CD4-positive, alpha-beta memory T cell (primary cell): ENCODE measurements at places on chromosomes 2 and 18.

DNA sequence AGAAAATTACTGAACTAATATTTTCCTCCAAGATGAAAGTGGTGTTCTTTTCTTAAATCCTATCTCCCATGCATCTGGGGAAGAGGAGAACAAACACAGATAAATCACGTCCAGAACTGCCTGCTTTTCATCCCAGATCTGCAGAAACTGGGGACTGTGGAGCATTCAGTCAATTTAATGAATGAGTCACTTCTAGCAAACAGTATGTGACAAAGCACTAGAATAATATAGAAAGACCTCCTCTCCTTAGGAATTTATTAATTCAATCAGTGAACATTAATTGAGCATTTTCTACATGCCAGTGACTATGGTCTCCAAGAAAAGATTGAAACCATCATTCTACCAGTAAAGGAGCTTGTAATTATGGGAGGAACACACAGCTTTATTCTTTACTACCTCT, 693.4 kb upstream of the ID2 start:
- no peak for DNase-seq

GRCh38 chr18:73785300-73785699, 362.3 kb downstream of the FBXO15 start:
- no peak for DNase-seq

DNA sequence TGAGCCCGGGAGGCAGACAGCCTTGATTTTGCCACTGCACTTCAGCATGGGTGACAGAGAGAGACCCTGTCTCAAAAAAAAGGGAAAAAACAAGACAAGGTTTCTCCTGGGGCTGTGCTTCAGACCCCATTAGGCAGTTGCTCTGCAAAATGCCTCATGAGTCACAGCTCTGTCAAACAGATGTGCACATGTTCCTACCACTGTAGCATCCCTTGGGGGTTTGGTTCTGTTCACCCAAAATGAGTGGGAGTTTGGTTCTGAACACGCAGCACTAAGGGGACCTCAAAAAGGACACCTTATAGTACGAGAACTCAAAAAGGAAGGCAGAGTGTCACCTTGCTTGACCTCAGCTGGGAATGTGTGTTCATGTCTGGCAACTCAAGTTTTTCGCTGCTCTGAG, 134.9 kb downstream of the RPIA start:
- no peak for DNase-seq

DNA sequence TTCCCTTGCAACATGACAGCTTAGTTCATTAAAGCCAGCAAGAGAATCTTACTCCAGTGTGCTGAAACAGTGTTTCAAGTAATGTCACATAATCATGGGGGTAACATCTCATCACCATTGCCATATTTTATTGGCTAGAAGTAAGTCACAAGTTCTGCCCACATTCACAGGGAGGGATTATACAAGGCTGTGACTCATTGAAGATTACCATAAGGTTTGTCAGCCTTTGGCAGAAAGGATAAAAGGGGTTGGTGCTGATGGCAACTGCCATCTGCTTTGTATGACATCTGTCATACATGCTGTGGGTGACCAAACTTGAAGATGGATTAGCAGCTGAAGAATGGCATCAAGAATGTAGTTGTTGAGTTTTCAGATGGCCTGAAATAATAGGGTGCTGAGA, 61.2 kb downstream of the KCNE4 start:
- no peak for DNase-seq

DNA sequence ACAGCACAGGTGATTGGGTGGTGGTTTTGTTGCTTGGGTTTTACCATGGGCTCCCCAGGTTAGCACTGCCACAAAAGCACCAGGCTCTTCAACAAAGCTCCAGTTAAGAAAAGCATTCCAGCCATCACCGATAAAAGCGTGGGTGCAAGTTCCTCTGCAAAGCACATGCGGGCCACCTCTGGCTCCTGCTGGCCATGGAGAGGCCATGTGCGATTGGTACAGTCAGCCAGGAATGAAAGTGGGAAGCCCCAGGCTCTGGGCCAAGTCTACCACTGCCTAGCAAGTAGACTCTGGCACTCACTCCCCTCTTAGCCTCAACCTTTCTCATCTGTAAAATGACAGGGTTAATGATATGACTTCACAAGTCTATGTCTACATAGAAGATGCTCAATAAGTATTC, 36.0 kb downstream of the BCL11A start:
- no peak for DNase-seq

DNA sequence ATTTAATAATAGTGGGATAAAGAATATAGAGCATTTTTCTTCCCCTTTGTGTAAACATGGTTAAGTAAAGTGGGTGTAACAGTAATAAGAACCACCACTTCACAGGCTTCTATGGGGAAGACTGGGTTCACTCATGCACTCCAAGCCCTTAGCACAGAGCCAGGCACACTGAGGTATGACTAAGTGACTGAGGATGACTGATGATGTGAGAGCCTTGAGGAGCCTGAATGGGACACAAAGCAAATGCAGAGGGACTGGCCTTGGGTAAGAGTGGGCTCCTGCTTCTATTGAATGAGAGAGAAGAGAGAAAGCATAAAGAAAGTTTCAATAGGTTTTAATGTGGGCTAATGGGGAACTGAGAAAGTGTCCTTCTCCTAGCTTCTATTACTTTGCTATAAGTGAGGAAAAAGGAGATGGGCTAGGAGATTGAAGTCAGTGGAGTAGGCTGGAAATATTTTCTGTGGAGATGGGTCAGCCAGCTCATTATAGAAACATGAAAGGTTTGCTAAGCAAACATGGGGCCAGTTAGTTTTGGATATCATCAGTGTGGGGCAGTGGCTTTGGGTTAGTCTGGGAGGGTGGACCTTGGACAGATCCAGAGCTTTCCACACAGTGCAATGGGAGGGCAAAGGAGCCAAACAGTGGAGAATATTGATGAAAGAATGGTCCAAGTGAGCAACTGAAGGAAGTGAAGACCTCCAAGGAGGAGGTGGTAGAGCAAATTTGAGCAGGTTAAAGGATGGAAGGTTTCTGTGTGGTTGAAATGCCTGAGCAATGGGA, 20.6 kb downstream of the IL1F10 start:
- no peak for DNase-seq

DNA sequence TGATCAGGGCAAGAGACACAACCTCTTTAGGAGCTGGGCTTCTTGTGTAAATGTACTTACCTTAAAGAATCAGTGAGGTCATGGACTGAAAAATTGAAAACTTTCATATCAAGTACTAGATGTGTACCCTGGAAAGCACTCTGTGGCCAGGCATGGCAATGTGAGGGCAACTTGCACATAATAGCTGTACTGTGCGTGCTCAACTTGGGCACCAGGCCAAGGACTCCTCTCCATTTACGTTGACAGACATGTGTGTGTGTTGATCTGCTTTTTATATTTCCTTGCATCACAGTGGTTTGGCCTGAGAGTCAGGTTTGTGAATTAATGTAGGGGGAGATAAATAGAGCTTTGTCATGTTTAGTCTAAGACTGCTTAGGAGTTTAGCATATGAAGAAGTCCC, 669.5 kb upstream of the REG3G start:
- DNase-seq, result no peak

DNA sequence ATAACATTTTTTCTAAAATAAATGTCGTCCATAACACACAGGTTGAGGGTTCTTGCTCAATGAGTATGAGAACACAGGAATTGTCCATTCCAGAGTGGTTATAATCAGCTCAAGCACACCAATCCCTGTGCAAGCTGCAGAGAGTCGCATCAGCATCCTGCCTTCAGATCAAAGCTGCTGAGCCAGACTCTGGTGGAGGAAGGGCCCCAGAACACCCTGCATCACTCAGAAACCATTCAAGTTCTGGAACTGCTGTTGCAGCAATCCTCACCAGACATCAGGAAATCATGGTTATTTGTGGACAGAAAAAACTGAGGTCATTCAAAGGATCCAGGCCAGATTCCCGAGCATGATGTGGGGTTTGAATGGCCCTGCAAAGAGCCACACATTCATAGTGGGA, 44.5 kb downstream of the DNER start:
- DNase-seq, result no peak

GRCh38 chr2:9543557-9543956, 12.1 kb downstream of the ADAM17 start:
- no peak for DNase-seq

DNA sequence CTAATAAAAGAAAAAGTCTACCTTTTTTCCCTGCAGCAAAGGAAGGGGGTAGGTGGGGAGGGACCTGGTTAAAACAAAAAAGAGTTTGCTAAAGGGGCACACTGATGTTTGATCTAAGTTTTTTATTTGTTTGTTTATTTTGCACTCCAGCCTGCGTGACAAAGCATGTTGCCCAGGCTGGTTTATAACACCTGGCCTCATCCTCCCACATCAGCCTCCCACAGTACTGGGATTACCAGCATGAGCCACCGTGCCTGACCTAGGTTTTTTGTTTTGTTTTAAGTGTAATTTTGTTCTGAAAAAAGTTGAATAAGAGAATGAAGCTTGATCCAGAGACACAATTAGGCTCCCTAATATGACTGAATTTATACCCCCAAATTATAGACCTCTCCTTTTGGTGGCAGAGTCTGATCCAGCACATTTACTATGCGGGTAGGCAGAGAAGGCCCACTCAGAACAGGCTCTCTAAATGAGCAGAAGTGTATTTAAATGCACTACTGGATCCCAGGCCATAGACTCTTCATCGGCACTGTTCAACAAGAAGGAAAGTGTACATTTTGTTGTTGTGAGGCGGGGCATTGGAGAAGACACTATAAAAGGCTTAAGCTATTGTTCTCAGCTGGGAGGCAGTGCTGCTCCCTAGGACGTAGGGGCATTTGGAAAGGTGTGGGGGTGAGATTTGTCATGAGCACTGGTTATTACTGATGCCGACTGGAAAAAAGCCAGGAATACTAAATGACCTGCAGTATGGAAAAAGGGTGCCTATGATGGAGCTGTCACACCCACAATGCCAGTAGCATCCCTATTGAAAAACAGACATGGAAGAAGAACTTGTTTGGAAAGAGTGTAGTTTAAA, 32.4 kb downstream of the MRPS9 start:
- DNase-seq, result no peak

DNA sequence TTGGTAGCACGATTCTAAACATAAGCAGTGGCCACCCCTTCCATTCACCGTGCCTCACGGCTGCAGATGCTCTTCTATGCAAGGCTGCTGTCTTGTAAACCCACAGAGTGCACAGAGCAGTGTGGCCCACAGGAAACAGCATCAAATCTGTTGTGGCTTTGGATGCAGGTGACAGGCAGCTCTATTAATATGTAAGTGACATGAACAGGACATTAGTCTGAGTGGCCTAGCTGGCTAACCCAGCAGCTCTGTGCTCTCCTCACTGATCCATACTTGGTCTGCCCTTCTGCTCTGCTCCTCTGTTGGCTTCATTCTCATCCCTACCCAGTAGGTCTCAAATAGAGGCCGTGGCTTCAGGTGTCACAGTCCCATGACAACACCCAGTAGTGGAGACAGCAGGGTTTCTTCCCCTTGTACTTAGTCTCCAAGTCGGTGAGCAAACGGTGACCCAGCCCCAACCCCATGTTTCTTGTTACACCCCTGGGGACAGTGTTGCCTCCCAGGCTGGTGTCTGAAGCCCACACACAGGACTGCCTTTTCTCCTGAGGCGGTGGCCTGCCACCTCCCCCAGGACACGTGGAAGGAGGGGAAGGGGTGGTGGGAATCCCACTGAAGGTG, 5.8 kb downstream of the SH3RF3 start:
- no peak for DNase-seq

DNA sequence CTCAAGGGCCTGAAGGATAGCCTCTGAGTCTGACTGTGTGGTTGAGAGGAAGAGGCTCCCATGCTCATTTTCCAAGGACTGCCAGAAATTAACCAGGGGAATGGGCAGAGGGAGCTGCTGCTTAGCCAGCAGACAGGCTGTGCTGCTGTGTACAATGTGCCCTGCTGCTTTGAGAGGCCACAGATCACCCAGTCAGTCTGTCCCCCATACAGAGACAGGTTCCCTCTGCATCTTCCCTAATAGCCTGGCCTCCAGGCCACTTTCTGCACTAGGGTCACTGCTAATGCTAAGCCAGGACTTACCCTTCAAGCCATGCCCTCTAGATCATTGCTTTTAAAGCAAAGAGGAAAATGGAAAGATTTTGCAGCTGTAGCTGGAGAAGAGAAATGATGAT, 341.1 kb downstream of the CYRIA start:
- no peak for DNase-seq

GRCh38 chr2:118800736-118801135, 46.7 kb downstream of the EN1 start:
- DNase-seq, result no peak

- no peak for DNase-seq
Observed at GRCh38 chr2:20593072-20594034, 57.5 kb downstream of the HS1BP3 start.

- DNase-seq, result no peak
Observed at GRCh38 chr2:29398384-29399237, 283.4 kb downstream of the CLIP4 start.

DNA sequence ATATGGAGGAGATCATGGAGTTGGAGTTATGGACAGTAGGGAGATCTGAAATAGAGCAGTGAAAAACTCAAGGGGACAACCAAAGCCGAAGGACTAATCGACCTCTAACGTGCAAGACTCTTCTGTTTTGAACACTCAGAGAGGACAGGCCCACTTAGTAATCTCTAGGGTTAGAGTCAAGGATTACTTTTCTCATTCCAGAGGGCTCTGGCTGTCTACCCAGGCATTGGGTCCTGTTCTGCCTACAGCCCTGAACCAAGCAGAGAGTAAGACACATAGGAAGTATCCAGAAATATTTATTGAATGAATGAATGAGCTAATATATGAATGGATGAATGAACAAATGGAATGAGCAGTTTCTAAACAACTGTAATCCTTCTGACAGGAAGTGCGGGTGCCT, 50.3 kb upstream of the PKDCC start:
- no peak for DNase-seq
